ENCODE measurements at places on chromosomes 13 and 19.
A peak's percentile ranks its signal among the peaks of the same experiment; 100 is the strongest.

- peak; percentile 55 for DNase-seq
Observed at GRCh38 chr19:3440082-3440481, 40.2 kb downstream of the SMIM24 start.

- no peak for DNase-seq
Observed at GRCh38 chr19:41325947-41326706, 16.2 kb downstream of the CCDC97 start.

DNA sequence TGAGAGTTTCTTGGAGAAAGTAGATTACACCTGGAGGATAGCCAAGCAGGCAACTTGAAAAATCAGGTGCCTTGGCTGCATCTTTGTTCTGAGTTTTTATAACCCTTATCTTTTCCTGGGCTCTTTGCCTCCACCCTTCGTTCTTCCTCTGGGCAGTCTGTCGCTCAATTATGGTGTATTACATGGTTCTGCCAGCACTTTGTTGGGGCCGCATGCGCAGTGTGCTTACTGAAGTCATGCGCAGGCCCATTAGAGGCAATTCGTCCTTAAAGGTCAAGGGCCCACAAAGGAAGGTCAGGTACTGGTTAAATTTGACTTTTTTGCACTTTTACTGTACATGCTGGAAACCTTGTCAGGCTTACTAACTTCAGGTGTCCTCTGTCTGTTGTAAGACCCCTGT lies 761.9 kb upstream of the SLITRK5 start:
- DNase-seq: no peak

GRCh38 chr13:39789451-39789850 lies 134.0 kb downstream of the COG6 start:
- DNase-seq: no peak

DNA sequence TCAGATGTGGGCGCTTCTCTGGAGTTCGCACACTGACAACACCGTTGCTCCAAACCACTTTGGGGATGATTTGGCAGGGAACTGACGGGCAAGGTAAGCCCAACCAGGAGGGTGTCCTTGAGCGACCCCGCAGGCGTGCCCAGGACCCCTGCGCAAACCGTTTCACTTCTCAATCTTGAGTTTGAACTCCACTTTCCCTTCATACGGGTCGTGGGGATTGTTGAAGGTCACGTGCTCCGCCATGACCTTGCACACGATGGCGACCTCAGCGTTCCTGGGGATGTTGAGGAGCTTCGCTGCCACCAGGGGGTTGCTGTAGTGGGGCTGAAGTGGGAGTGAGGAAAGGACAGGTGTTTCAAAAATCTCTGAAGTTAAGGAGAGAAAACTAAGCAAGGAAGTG lies 8.8 kb downstream of the ATP4B start:
- no peak for DNase-seq

GRCh38 chr19:5273782-5274181 lies 66.8 kb downstream of the PTPRS start:
- DNase-seq: no peak

GRCh38 chr19:3225677-3226093 lies 1.2 kb downstream of the CELF5 start:
- no peak for DNase-seq

All from effector memory CD8-positive, alpha-beta T cell (primary cell).